Fibroblast of pulmonary artery (primary cell): ENCODE measurements at places on chromosomes 3 and 15.

GRCh38 chr3:111248406-111248805 is 176.8 kb downstream of the NECTIN3 start:
- no peak for DNase-seq

DNA sequence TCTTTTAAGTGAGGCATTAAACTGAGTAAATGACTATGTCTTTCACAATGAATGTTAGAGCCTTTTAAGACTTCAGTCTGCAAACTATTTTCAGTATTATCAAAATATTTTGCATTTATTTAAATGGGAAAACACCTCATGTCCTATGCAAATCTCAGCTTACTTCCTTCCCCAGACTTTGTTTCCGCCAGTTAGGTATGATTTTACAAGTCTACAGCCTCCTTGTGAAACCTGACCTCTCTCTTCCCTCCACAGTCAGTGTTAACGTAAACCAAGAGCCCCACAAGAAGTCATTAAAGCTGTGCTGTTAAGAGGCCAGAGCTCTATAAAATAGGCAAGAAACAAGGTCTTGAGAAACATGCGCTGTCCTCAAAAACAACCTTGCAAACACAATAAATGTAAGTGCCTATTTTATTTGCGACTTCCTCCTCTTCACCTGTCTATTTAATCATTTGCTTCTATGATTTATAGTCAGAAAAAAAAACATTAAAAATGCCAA is 48.3 kb downstream of the PRTG start:
- no peak for DNase-seq

DNA sequence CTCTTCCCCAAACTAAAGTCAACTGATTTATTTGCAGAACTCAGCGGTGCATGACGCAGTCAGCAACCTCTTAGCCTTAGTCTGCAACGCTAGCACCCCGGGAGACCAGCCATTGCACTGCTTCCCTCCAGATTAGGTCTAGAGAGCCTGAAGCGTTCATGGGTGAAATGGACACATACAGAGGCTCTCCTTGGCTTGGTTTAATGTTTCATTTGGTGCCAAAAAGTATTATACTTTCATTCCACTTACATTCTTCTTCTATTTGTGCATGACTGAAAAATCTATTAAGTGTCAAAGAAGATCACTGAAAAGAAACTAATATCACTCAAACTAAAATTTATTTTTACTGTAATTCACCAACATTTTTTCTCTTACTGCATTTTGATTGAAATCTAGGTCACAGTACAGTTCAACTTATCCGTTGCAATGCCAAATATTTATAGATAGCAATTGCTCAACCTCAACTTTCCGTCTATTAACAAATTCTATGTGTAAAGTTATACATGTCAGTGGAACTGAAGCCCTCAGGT is 116.2 kb downstream of the ROBO1 start:
- DNase-seq = no peak

DNA sequence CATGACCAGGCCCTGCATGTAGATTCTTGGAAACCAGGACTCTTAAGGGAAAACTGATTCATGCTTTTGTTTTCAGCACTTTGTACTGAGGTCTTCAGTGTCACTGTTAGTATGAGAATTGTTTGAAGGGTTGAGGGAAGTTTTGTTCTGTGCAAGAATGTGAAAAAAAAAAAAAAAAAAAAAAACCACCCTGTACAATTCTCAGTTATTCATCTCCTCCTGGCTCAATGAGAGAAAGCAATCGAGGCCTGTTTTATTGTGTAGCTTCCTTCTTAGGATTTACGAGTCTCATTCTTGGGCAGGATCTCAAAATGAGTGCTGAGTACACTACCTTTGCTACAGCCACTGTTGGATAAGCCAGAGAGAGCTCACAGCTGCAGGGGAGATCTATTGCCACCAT is 469.5 kb downstream of the CNTN4 start:
- no peak for DNase-seq

DNA sequence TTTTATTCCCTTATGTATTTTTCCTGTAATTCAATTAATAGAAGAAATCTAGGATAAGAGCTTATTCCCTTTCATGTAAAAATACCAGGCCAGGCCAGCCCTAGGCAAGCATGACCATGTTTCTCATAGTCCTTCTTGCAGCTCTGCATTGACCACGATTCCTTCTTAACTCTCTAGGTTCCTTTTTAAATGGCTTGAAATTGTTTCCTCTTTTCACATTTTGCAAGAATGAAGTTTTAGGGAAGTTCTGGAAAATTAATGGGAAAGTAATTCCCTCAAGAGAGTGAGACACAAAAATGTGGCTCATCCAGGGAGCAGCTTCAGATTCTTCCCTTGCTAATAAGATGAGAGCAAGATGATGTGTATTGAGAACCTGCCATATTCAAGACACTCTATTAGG is 116.5 kb upstream of the FGF7 start:
- no peak for DNase-seq

DNA sequence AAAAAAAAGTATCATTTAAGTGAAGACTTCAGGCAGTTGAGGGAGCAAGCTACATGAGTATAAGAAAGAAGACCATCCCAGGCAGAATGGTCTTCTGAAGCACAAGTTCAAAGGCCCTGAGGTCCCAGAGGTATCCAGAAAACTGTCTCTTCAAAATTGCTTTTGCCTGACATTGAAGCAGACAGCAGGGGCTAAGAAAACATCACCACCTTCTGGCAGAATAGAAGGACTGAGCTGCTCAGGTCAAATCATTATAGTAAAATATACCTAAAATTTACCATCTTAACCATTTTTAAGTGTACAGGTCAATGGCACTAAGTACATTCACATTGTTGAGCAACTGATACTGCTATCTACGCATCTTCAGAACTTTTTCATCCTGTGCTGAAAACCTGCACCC is 16.4 kb downstream of the GPR160 start:
- DNase-seq = peak; percentile 38

DNA sequence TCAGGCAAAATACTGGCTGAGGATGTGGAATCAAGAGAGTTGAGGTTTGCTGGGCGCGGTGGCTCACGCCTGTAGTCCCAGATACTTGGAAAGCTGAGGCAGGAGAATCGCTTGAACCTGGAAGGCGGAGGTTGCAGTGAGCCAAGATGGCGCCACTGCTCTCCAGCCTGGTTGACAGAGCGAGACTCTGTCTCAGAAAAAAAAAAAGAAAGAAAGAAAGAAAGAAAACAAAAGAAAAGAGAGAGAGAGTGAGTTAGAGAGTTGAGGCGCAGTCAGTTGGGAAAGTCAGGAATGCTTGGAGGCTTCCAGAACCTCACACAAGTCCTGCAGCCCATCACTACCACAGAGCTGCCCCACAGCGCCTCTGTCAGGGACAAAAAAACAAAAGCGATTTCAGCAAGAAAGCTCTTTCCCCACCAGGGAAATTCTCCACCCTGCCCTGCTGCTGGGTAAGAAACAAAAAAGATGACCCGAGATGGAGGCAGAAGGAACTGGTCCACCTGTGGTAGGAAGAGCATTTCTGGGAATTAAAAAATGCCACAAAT is 13.8 kb downstream of the HDC start:
- DNase-seq = no peak

DNA sequence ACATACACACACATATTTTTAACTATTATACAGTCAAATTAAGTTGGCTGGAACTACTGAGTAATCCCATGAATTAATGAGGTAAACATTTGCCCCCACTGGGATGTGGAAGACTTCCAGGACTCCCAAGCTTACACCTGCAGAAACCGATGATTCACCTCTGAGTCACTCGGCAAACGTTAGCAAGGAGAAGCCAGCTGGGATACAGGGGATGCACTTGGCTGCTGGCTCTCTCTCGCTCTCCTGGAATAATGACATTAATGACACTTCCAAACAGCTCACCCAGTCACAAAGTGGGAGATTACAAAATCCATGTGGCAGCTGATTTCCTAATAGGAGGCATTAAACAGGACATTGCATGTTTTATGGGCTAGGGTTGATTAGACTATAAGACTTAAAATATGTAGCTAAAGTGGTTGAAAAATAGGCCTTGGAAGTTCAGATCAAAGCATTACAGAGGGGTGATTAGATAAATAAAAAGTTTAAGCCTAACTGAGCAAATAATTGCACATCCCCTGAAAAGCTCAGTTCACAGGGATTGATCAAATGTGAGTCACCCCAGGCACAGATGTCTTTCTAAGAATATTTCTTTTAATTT is 500.9 kb downstream of the SOX2 start:
- peak; percentile 3 for DNase-seq

DNA sequence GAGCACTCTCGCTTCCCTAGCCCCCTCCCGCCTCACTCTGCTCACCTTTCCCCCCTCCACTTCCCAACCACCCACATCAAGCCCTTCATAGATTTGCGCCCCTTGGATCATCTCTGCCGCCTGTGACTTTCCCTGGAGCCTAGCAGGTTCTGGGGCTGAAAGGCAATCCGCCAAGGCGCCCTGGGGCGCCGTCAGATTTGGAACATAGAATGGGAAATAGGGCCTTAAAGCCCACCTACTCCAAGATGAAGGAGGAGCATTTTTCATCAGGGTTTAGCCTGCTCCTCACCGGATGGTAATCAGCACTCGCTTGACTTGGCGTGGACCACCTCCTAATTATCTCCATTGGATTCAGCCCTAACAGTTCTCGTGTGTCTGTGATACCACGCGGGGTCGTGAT is 1.3 kb downstream of the CPNE4 start:
- no peak for DNase-seq

DNA sequence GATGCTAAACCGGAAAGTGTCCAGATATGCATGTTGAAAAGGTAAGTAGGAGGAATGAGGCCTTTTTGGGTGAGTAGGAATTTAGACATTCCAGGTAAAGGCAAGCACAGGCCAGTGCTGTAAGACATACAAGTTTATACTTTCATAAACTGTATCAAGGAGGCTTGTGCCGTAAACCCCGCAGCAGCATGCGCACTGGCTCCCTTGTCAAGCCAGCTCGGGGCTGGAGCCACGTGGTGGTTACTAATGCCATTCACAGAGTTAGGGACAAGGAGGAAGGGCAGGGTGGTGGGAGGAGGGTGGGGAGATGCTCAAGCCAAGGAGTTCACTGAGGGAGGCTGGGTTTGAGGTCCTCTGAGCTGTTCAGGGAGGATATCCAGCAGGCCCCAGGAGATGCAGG is 35.8 kb downstream of the PLD1 start:
- DNase-seq = no peak

GRCh38 chr3:72974956-72975355 is 21.7 kb upstream of the PPP4R2 start:
- DNase-seq = no peak

- DNase-seq = no peak
Observed at GRCh38 chr3:156274791-156275190, 154.4 kb downstream of the KCNAB1 start.

DNA sequence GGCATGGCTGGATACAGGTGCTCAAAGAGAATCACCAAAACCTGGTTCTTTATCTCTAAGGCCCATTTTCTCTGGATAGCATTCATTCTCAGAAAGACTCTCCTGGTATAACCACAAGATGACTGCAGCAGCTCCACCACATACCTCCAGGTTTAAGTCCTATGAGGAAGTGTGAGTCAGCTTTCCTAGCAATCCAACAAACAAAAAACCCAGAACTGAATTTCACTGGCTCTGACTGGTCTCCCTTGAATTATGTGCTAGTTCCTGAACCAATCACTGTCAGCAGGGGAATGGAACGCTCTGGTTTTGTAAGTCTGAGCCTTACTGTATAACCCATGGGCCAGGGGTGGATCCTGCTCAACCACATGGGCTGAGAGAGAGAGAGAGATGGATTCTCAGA is 27.2 kb downstream of the MRPL46 start:
- peak; percentile 48 for DNase-seq

GRCh38 chr3:138137861-138138260 is 5.7 kb upstream of the A4GNT start:
- DNase-seq = no peak
